Left hindlimb (tissue), 1 donor: ENCODE measurements at places on chromosomes 7 and 10.

- DNase-seq, result no peak
These were observed 18.6 kb upstream of the IFIT2 start for GRCh38 chr10:89283025-89283935.

GRCh38 chr10:112045938-112046337, 137.6 kb downstream of the GPAM start:
- DNase-seq, result no peak

DNA sequence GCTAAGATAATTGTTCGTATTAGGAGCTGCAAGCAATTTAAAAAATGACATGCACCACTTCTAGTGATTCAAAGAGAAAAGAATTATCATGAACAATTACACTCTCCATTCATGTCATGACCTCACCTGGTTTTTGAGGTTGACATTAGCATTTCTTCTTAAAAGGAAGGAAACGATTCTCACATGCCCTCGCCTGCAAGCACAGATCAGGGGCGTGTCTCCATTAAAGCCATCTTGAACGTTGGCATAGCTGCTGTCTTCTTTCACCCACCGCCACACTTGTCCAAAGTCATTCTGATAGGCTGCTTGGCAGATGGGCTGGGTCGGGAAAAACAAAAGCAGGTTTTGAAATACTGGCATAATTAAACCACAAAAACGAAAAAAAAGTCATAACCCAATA, 19.9 kb downstream of the ANKRD22 start:
- no peak for DNase-seq

DNA sequence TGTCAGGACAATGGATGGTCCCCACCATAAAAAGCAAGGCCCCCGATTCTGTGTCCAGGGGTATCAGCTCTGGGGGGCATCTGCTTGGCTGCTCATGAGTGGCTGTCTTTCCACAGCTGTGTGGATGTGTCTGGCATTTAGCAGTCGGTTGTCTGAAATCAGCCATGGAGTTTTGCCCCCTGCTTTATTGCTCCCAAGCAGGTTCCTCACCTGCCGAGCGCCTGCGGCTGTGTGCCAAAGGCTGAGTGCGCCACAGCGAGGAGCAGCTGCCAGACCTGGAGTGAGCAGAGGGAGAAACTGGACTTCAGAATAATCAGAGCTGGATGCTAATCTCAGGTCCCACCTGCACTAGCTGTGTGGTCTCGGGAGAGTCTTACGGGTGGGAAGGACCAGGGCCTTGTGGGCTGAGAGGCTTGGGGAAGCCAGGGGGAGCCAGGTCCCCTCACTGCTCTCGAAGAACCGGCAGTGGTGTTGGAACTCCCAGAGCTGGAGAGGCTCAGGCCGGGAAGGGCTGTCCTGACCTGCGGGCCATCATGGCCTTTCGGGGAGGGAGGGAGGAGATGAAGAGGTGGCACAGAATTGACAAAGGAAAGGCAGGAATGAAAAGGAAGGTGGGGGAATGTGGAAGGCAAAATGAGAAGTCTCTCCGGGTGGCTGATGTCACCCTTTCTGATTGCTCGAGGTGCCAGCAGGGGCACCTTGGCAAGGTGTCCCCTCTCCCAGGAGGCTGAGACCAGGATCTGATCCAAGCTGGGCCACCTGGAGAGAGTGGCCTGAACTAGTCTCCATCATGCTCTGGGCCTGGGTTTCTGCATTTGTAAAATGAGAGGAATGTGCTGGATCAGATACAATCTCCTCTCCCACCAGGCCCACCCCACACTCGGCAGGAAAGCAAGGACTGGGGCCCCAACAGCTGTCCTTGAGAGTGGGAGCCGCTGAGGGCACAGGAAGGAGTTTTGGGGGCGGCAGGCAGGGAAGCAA, 30.2 kb upstream of the LEP start:
- no peak for DNase-seq

DNA sequence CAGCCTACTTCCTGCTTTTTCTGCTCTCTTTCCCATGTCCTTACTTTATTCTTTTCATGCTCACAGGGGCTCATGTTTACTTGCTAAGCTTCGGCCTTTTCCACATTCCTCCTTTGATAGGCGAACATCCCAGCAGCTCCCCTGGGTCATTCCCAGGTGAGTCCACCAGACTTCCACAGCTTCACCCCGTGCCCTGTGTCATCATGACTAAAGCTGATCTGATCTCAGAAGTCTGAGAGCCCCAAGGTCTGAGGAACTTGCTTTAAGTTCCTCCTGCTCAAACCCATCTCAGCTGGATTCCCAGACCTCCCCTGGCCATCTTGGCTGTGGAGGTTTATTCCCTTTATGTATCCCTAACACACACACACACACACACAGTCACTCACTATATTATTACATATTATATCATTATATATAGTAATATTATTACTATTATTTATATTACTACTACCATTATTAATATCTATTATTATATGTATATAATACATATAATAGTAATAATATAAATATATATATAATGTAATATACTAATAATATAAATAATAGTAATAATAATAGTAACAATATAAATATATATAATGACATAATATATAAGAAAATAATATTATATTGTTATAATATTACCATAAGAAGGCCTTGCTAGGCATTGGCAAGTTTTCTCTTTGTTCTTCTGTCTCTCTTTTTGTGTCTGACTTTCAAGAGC, 295.9 kb downstream of the PTEN start:
- no peak for DNase-seq

DNA sequence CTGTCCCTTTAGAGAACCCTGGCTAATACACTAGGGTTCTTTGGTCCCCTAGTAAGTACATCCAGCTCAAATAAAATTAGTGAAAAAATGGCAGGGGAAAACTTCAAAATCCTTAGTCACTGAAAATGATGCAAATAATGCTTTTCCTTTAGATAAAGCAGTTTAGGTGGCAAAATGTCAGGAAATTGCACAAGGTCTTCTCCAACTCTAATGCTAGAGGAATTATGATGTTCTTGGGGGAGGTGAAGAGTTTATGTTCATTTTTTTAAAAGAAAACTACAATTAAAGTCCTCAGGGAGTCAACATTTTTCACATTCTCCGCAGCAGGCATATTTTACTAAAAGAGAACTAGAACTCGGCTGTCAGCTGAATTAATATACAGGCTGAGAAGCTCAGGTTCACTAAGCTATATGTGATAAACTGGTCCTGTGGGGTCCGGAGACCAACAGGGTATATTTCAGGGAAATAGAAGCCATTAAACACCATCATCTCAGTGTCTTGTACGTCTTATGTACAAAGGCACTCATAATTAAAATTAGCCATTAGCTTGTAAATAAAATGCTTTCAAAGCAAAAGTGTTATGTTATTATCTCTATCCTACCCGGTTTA, 1164.7 kb upstream of the AUTS2 start:
- no peak for DNase-seq

DNA sequence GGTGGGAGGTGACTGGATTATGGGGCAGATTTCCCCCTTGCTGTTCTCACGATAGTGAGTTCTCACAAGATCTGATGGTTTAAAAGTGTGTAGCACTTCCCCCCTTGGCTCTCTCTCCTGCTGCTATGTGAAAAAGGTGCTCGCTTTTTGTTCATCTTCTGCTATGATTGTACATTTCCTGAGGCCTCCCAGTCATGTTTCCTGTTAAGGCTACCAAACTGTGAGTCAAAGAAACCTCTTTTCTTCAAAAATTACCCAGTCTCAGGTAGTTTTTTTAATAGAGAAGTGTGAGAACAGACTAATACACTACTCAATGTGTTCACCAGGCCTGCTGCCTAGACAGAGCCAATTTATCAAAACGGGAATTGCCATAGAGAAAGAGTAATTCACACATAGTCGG, 49.7 kb downstream of the SDHAF3 start:
- DNase-seq, result no peak

GRCh38 chr7:135121868-135122267, 26.0 kb upstream of the TMEM140 start:
- no peak for DNase-seq

GRCh38 chr10:2858452-2858851, 208.9 kb upstream of the PFKP start:
- DNase-seq, result no peak

DNA sequence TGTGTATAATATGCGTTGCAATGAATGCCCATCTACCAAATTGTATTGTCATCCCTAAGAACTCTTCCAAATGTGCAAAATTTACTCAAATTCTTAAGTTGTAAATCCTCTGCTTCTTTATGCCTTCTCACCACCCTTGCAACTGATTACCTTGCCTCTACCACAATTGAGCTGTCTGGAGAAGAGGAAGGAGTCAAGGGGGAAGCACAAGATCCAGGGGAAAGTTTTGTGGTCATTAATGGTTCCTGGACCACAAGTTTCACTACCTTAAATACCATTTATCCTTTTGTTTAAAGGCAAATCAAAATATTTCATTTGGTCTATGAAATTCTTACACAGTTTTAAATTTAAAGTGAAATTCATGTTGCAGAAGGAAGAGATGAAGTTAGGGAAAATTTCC, 16.7 kb downstream of the CRPPA start:
- DNase-seq, result no peak

DNA sequence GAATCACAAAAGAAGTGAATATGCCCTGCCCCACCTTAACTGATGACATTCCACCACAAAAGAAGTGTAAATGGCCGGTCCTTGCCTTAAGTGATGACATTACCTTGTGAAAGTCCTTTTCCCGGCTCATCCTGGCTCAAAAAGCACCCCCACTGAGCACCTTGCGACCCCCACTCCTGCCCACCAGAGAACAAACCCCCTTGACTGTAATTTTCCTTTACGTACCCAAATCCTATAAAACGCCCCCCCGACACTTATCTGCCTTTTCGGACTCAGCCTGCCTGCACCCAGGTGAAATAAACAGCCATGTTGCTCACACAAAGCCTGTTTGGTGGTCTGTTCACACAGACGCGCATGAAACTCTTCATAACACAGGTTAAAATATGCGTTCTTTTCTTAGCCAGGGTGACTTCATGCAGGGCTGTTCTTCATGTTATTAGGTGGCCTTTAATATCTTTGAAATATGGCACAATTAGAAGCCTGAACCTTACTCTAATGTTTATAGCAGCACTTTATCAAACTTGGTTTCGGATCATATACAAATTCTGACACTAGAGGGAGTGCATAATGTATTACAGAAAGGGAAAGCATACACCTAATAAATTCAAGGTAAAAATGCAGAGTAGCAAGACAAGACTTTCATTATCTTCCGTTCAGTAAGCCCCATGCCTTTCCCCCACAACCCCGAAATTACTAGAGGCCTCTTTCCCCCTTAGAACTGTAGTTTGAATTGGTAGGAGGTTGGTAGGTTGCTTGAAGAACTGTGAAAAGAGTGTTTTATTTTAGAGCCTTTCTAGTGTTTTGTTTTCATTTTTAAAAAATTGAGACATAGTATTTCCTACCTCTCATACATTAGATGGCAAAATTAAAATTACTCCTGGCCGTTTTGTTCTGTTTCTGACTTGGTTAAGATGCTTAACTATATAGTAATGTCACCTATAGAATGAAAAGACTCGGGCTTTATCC, 117.9 kb downstream of the NPY start:
- no peak for DNase-seq

- DNase-seq, result no peak
These were observed 124.5 kb downstream of the TMEM168 start for GRCh38 chr7:112665709-112666108.

GRCh38 chr10:68125772-68126171, 16.5 kb downstream of the MYPN start:
- no peak for DNase-seq

DNA sequence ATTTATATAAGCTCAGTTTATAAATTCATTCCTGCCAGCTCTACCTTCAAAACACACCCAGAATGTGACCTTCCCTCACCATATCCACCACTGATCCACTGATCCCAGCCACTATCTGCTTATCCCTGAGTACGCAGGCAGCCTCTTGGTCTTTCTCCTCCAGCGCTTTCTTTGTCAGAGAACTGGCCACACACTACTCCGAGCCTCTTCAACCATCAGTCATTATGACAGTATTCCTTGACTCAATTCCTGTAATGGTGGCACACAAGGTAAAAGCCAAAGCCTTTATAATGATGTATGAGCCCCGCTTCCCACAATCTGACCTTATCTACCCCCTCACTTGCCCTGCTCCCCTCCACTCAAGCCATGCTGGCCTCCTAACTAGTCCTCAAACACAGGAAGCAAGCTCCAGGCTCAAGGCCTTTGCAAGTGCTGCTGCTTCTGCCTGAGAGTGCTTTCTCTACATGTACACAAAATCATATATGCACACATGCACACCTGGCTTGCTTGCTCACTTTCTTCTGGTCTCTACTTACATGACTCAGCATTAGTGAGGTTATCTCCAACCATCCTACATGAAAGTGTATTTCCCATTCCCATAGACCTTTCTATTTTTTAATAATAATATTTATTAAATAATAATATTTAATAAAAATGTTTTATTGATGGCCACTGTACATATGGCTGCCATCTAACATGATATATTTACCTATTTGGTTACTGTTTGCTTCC, 150.4 kb upstream of the FEZF1 start:
- no peak for DNase-seq

DNA sequence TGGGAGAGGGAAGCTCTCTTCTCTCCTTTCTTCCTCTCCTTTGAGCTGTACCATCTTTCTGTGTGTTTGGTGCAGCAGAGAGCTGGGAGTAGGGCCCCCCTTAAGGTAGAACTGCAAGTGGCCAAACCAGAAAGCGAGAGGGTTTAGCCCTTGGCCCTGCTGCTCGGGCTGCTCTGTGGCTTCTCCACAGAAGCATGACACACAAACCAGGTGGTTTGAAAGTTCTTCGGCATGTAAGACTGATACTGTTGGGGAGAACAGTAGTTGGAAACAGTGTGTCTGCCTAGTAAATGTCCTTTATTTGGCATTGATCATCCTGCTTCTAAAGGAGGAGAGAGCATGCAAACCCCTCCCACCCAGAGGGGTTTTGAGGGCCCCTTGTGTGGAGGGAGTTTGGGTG, 277.8 kb downstream of the CELF2 start:
- no peak for DNase-seq

GRCh38 chr7:142832417-142832816, 22.5 kb upstream of the EPHB6 start:
- no peak for DNase-seq

DNA sequence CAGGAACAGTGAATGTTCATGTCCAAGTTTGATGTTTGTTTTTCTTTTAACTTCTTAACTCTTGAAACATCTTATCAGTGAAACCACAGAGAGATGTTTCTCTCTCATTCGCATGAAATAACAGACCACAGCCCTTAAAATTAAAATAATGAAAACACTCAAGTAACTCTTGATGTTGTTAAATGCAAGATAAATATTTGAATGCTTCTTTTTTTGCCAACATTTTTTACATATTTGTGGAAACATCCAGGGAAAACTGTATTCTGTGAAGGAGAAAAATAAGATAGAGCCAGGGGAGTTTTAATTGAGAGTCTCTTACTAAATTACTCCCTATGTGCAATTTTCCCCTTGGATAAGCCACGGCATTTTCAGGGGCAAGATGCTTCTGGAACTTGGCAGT, 361.8 kb upstream of the MGMT start:
- DNase-seq, result no peak

DNA sequence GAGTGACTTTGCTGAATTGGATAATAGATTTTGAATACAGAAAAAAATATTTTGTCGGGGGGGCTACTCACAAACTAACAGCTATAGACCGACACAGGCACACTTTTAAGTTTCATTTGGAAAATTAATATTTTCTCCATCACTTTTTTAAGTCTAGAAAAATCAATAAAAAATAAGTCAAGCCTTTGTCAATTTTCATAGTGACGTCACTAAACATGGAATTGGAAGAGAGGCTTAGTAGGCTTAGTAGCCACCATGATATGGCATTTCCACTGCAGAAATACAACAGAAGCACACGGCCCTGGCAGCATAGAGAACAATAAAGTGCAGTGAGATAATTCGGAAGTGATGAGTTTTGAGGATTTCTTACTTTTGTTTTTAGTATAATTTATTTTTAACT, 357.2 kb downstream of the RPS24 start:
- DNase-seq, result no peak

GRCh38 chr7:132162556-132163144, 413.6 kb downstream of the PLXNA4 start:
- DNase-seq, result no peak
